ENCODE measurements at places on chromosomes 16 and 17.

DNA sequence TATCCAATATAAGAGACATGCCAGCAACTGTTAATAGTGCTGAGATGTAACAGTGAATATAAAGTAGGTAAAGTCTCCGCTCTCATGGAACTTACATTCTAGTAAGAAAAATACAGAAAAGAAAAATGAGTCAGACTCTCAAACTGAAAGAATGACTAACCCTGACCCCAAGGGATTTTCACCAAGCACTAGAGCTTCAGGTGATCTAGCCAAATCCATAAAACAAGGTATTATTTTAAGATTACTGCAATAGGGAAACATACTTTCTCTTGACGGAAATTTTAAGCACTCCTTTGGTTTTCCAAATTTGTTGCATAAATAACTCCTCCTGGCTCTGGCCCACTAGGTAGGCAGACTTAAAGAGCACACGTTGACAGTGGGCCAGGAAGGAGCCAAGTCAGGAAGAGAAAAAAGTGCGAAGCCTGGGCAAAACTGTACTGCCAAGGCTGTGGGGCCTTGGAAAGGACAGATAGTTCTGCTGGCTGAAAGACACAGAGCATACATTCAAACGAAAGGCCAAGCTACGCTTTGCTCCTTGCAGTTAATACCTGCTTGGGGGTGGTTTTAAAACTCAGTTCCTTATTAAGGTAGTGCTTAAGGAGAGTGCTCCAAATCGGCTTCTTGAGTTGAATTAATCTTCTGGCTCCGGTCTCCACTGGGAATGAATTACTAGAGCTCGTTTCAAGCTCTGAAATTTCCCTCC, 1.4 kb downstream of the GOT2 start:
- no peak for DNase-seq

GRCh38 chr16:11700264-11701029, 32.2 kb downstream of the SNN start:
- no peak for DNase-seq

- peak; percentile 36 for DNase-seq
Measured at GRCh38 chr17:2336852-2337543, at the start of gene SGSM2. Gene SGSM2 (plus strand): TSS chr17:2337501. CDS start chr17:2337689, 188 bp downstream.

- DNase-seq = no peak
Measured at GRCh38 chr17:2368359-2368758, 31.1 kb downstream of the SGSM2 start.

GRCh38 chr16:85615852-85616606, 2.9 kb downstream of the GSE1 start:
- DNase-seq = peak; percentile 73

GRCh38 chr16:67329901-67330300, 3.3 kb downstream of the LRRC36 start:
- DNase-seq = no peak

DNA sequence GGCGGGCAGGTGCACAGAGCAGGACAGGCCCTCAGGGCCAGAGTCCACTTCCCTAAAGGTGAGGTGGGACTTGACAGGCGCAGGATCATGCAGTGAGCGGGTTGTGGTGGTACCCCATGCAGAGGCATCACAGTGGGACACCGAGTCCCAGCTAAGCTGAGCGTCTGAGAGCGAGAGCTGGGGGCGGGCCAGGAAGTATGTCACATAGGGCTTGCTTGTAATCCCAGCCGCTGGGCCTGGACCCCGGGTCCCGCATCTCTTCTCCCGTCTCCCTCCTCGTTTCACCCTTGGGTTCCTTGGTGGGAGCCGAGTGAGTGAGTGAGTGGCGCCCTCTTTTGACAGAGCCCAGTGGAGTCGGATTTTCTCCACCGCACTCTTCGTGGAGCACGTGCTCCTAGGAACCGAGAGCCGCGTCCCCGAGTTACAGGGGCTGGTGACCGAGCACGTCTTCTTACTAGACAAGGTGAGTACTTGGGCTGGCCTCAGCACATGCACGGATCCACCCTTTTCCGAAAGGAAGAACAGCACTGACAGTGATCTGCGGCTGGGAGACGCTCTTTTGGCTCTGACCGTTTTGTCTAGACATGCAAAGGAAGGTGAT, 50.8 kb upstream of the ENDOV start:
- peak; percentile 34 for DNase-seq

DNA sequence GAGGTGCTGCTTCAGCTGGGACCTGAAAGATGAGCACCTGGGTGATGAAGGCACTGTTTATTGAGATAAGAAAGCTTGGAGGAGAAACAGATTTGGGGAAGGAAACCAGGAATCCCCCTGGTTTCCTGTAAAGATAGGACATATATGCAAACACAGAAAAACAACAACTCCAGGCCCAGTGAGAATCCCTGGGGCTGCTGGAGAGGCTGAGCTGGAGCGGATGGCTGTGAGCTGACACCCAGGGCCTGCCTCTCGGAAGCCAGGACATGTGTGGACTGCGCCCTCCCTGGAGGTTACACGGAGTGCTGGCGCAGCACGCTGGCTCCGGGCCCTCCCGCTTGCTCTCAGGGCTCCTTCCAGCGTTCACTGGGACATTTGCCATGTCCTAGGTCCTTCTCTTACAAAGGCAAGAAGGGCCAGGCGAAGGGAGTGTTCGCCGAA, 57.5 kb downstream of the CYB5B start:
- DNase-seq = peak; percentile 41

- DNase-seq = no peak
Measured at GRCh38 chr17:57677301-57677700, 67.8 kb downstream of the CCDC182 start.

DNA sequence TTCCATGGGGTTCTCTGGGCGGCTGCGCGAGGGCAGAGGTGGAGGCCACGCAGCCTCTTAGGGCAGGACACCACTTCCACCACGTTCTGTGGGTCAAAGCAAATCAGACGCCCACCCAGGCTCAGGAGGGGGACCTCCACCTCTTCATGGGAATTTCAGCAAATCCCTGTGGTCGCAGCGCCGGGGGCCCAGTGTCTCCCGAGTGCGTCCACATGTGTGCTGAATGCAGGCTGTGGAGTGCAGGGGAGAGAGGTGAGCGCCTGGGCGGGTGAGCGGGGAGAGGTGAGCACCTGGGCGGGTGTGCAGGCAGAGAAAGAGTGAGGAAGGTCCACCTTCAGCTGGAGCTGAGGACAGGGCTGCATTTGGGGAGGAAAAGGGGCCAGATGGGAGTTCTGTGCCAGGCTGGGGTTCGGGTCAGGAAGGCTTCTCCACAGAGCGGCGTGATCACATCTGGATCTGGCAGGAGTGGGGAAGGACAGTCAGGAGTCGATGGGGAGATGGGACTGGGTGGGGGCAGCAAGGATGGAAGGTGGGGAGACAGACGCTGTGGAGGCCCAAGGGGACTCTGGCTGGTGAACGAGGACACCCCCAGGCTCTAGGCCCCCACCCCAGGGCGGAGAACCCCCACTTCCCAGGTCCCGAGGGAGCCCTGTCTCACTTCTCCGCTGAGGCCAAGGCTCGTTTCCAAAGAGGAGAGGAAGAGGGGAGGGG, 36.8 kb upstream of the CBFA2T3 start:
- no peak for DNase-seq

DNA sequence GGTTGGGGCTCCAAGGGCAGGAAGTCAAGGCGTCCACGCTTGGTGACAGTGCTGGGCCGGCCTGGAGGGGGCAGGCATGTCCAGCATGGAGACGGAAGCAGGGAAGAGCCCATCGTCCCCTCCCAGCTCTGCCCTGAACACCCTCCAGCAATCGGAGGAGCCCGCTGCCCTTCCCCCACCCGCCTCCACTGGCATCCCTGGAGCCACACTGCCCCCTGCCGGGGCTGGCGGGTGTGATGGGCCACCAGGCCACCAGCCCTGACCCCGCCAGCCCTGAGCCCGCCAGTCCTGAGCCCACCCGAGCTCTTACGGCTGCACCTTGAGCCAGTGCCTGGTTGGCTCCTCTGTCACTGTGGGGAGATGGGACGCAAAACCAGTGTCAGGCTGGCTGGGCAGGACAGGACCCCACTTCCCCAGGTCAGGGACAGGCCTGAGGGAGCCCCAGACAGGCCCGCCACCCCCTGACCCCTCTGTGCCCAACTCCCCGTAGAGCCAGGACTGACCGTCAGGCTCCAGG, 4.1 kb upstream of the CDH15 start:
- DNase-seq = peak; percentile 79

- no peak for DNase-seq
Measured at GRCh38 chr16:64749346-64749745, 372.5 kb downstream of the CDH11 start.

DNA sequence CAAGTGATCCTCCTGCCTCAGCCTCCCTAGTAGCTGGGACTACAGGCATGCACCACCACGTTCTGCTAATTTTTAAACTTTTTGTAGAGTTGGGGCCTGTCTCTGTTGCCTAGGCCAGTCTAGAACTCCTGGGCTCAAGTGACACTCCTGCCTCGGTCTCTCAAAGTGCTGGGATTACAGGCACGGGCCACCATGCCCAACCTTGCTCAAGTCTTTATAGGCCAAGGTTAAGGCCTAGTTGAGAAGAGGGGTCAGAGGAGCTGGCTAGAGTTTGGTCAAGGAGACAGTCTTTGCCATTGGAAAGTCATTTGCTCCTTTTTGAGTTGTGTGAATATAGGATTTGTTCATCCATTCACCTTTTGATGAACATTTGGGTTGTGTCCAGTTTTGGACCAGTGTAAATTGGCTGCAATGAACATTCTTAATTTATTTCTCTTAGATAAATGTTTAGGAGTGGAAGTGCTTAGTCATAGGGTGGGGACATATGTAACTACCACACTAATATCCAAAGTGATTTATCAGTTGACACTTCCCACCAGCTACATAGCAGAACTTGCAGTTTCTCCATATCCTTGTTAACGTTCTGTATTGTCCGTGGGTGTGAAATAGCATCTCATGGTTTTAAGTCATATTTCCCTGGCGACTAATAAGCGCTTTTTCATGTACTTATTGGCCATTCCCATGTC, 30.7 kb upstream of the ARHGAP17 start:
- no peak for DNase-seq

GRCh38 chr17:49946964-49947584, 21.9 kb upstream of the DLX4 start:
- DNase-seq = no peak

GRCh38 chr17:73943416-73944110, 259.9 kb upstream of the RPL38 start:
- DNase-seq = no peak

DNA sequence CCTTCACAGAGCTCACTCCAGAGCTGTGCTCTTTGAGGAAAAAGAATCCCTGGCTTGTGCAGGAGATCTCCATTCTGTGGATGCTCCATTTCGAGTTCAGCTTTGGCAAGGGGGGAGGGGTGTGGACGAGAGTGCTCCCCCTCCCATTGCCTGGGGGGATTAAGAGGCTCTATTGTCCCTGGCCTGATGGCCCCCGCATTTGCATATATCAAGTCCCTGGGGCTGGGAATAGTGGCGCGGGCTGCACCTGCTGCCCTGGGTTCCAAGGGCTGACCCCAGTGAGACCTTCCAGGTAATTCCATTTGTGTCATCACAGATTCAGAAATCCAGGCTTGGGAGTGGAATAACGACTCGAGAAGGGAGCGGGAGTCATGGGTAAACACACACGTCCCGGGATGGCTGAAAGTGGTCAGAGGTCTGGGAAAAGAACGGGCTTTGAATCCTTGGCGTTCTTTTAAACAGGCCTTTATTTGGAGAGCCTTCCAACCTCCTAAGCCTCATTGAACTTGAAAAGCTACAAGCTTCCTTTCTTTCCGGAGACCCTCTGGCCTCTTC, 479.3 kb downstream of the HS3ST3B1 start:
- no peak for DNase-seq

GRCh38 chr17:2690165-2691068, 21.1 kb downstream of the CLUH start:
- DNase-seq = peak; percentile 8

- no peak for DNase-seq
Measured at GRCh38 chr16:23877107-23878070, 41.6 kb downstream of the PRKCB start.

DNA sequence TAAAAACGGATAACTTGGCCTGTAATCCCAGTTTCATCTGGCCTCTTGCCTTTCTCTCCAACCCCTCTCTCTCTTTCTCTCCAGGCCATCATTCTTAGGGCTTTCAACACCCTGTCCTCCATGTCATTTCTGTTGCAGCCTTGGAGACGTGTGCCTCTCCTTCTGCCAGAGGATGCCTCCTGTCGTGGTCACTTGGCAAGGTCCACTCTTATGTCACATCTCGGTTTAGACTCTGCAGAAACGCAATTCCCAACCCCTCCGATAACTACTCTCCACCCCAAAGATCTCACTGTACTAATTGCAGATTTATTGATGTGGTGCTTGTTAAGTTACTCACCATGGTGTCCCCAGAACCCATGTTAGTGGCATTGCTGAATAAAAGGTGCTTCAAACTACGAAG, 787.3 kb upstream of the RBFOX1 start:
- no peak for DNase-seq

DNA sequence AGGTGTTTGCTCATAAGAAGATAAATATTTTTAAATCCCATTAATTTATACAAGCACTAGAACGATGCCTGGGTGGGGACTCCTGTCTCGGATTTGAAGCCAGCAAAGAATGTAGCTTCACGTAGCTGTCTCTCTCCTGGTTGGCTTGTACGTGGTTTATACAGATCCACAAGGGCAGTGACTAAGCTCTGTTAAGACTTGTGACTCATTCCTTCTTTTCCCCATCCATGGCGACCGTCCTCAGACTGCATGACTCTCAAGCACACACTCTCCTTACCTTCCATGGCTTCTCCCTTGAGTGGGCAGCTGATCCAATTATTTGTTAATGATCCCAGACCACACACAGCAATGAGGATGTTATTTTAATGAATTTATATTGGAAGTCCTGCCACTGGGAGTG, 679.7 kb upstream of the SOX9 start:
- DNase-seq = no peak

DNA sequence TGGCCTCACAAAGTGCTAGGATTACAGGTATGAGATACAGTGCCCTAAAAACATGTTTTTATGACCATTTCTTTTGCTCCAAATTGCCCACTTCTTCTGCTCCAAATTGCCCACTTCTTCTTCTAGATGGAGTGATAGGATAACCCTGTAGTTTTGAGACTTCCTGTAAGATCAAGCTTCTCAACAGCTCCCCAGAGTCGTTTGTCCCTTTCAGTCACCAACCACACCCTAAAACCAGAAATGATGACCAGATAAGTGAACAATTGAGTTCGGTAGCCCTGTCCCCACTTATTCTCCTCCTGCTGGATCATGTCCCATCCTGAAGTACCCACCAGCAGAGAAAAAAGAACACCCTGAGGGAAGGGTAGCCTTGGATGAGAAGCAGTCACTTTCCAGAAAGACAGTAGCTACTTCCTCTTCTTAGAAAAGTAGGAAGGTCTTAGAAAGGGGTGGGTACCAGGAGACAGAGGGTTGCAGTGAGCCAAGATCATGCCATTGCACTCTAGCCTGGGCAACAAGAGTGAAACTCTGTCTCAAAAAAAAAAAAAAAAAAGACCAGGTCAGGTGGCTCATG, 2.5 kb downstream of the ODAD4 start:
- no peak for DNase-seq

- no peak for DNase-seq
Measured at GRCh38 chr17:48016112-48016511, 21.5 kb downstream of the COPZ2 start.

GRCh38 chr17:1590029-1590746, 27.6 kb upstream of the PITPNA start:
- peak; percentile 72 for DNase-seq
